ENCODE measurements at places on chromosomes 12 and 14.

DNA sequence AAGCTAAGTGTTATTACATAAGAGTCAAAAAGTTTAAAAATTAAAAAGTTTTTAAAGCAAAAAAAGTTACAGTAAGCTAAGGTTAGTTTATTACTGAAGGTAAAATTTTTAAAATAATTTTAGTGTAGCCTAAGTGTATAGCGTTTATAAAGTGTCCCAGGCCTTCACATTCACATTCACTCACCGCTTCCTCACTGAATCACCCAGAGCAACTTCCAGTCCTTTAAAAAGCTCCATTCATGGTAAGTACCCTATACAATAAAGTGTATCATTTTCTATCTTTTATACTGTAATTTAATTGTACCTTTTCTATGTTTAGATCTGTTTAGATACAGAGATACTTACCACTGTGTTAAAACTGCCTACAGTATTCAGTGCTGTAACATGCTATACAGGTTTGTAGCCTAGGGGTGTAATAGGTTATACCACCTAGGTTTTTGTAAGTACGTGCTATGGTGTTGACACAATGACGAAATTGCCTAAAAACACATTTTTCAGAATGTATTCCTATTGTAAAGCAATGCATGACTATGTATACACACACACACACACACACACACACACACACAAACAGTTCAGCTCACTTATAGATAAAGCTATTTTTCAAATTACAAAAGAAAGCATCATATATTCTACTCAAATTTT is 3.7 kb downstream of the CLEC14A start:
- DNase-seq: no peak

GRCh38 chr12:50537538-50537919 is 32.7 kb downstream of the DIP2B start:
- DNase-seq: no peak

- no peak for DNase-seq
These were observed 210.5 kb downstream of the BCAT1 start for GRCh38 chr12:24738441-24738840.

- DNase-seq: no peak
These were observed 37.9 kb upstream of the SINHCAF start for GRCh38 chr12:31363831-31364230.

DNA sequence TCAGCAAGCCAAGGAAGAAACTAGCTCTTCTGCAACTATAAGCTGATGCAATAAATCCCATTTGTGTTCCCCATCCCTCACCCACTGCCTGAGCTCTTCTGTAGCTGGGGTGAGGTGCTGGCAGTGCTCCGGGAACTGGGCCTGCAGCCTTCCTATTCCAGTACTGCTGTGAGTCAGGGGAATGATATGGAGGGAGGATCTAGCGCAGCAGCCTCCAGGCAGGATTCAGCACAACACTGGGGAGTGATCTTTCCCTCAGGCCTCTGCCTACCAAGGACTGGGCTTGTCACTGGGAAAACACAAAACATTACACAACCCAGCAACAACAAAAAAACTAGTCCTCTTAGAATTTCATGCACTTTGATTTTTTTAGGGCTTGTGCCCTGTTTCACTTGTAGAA is 58.7 kb downstream of the ST8SIA1 start:
- no peak for DNase-seq

DNA sequence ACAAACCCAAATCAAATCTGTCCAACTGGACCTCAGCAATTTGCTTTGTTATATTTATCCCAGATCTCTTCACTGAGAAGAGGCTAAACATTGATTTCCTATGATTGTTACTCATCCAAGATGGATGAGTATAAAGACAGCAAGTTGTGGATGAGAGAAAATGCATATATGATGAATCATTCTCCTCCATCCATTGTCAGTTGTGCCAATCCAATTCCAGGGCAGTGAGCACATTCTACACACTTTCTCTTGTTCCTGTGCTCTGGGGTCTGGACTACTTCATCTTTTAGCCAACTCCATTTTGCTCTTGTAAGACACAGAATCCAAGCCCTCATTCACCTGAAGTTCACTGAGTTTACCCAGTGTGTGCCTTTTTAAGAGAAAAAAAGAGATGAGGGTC is 105.7 kb downstream of the GCH1 start:
- no peak for DNase-seq

GRCh38 chr12:51839310-51839947 is 9.1 kb downstream of the FIGNL2 start:
- no peak for DNase-seq

DNA sequence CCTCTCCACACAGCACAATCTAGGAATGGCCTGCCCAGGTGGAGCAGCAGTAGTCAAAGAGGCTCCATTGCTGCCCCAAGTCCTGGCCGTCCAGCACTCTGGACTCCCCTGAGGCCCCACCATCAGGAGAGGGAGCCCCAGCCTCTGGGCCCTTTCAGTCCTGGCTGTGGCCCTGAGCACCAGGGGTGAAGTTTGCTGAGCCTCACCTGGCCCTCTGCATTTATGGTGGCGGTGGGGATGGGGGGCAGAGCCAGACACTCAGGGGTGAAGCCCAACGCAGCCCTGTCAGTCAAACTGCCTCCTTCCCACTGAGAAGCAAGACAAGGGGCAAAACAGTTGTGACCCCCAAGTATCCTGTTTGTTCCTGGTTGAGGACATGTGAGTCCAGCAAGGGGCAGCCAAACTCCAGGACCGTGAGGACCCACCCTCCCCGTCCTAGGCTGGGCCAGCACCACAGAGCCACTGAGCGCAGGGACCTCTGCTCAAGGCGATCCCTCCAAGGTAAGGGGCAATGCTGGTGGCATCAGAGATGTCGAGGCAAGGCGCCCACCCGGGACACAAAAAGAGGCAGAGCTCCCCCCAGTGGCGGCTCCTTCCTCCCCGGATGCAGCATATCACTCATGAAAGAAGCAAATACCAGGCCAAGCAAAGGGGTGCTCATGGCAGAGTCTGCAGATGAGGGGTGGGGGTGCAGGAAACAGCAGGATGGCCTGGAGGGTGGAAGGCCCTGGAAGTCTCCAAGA is 4.8 kb upstream of the AMN start:
- DNase-seq: peak; percentile 38

DNA sequence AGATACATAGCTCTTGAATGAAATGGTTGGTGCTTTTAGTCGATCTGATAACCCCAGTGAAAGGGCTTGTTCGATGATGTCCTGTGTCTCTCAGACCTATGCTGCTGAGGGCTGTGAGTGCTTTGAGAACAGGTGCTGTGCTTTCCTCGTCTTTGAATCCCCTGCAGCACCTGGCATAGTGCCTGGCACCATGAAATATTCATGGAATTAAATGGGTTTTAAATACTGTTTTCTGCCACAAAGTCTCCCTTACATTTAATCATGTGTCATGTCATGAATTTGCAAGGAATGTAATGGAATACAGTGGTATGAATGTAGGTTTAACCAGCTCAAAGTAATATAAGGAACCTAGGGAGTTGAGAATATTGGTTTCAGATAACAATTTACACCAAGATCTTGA is 220.5 kb upstream of the PRICKLE1 start:
- no peak for DNase-seq

DNA sequence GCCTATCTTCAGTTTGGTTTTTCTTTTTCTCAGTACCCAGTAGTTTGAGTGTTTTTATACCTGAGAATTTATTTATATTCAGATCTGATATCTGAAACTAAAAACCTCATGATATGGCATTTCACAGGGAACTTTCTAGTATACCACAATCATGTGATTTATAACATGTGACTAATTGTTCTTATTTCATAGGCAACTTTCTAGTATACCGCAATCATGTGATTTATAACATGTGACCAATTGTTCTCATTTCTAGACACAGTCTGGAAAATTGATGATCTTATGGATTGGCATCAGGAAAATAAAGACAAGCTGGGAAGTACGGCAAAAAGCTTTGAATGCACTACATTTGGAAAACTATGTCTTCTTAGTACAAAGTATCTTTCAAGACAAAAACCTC is 20.6 kb downstream of the ZNF268 start:
- DNase-seq: no peak

DNA sequence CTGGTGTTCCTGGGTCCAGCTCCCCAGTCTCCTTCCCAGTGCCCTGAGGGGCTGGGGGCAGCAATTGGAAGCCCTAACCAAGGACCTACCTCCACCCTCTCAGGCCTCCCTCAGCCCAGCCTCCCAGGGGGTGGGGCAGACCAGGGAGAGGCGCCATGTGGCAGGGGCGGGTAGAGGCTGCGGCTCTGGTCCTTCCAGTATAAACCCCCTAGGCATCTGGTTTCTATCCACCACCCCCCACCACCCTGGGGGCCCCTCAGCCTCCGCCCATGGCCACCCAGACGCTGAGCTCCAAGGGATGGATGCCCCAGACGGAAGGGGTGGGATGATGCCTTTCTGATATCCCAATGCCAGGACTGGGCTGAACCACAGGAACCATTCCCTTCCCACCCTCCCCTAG is 2.8 kb upstream of the SP7 start:
- no peak for DNase-seq

- no peak for DNase-seq
These were observed 10.2 kb upstream of the GOLGA5 start for GRCh38 chr14:92783813-92784431.

DNA sequence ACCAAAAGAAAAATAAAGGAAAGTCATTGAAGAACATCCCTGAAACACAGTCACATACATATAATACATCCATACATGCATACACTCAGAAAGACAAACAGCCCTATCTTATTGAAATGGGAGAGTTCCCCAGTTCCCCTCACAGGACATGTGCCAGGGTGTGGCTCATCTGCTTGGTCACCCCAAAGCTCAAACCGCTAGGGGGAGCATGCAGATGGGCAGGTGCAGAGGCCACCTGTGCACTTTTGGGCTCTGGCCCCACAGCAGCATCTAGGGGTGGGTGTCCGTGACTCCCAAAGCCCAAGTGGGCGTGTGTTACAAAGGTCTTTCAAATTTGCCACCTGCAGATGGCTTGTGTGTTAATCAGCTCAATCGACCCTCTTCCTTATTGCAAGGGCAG is 75.2 kb downstream of the CMAS start:
- no peak for DNase-seq

DNA sequence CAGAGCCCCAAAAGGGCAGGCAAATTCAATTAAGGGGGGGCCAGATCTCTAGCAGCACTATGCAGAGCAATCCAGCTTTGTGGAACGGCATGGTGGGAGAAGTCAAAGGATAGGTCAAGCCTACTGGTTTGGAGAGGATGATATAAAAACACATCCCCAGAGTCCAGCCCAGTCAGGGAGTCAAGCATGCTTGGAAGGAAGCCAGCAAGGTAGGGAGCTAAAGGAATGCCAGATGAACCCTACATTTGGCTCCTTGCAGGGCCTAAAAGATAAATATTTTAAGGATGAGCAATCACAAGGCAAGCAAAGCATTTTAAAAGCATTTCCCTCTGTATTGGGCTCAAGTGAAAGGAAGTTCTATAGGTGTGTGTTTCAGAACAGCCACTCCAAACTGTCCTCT is 21.4 kb downstream of the KCTD10 start:
- DNase-seq: no peak

GRCh38 chr12:112421363-112421762 is 2.6 kb downstream of the PTPN11 start:
- no peak for DNase-seq

- no peak for DNase-seq
These were observed 34.7 kb upstream of the YY1 start for GRCh38 chr14:100203962-100204834.

GRCh38 chr14:23694949-23695663 is 58.9 kb downstream of the DHRS2 start:
- no peak for DNase-seq

- no peak for DNase-seq
These were observed 6.0 kb downstream of the CLMN start for GRCh38 chr14:95313707-95314106.

- no peak for DNase-seq
These were observed 128.9 kb downstream of the SNAPC1 start for GRCh38 chr14:61891170-61891569.

DNA sequence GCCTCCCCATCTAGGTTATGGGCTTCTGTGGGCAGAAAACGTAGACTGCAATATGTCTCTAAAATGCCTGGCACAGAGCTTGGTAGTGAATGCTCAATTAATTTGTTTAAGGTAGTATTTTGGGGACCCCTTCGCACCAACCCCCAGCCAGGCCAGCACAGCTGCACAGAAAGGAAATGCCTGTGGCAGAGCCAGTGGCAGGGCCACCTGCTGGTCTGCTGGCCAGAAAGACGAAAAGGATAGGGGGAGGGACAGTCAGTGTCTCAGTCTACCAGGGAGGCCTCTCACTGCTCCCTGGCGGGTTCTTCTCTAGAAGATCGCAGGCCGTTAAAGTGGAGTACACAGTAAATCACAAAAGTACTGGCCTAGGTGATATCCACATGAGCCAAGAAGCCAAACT is 3.5 kb downstream of the RAB15 start:
- DNase-seq: no peak

DNA sequence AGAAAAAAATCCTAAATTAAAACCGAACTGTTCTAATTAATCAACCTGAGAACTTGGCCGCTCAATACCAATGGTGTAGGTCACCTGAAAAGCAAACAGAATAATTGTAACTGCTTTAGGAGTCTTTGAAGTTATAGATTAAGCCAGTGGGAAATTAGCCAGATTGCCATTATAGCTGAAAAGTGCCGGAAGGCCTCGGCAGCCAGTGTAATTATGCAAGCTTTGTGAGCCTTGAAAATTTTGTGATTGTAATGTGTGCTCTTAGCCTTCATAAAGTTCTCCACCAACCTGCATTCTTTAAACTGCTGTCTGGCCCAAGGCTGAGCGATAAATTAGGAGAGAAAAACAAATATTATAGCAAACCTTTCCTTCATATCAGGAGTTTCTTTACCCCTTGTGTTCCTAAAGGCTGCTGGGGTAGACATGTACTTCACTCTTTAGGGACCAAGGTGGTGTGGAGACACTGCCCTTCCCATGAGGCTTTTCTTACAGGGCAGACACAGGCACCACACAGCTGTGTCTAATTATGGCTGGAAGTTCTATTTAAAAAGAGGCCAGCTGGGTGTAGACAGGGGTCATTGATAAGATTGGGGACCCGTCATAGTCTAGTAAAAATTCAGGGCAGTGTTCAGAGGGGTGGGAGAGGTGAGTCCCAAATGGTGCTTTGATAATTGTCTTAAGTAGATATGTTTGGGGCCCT is 991.2 kb downstream of the FLRT2 start:
- DNase-seq: no peak

GRCh38 chr14:36967892-36968555 is 204.4 kb downstream of the SLC25A21 start:
- DNase-seq: no peak

GRCh38 chr14:90785876-90786450 is 30.3 kb downstream of the TTC7B start:
- DNase-seq: no peak

- DNase-seq: no peak
These were observed 1.2 kb downstream of the NKX2-1 start for GRCh38 chr14:36518586-36519430.

- DNase-seq: no peak
These were observed 1.7 kb downstream of the AJUBA start for GRCh38 chr14:22980672-22981089.

Measured in stimulated activated CD8-positive, alpha-beta memory T cell treated with anti-CD3 and anti-CD28 coated beads, Interleukin-7, amount 100 ng/mL, for 4 hours (primary cell).